ENCODE measurements at places on chromosomes 5 and 9.

DNA sequence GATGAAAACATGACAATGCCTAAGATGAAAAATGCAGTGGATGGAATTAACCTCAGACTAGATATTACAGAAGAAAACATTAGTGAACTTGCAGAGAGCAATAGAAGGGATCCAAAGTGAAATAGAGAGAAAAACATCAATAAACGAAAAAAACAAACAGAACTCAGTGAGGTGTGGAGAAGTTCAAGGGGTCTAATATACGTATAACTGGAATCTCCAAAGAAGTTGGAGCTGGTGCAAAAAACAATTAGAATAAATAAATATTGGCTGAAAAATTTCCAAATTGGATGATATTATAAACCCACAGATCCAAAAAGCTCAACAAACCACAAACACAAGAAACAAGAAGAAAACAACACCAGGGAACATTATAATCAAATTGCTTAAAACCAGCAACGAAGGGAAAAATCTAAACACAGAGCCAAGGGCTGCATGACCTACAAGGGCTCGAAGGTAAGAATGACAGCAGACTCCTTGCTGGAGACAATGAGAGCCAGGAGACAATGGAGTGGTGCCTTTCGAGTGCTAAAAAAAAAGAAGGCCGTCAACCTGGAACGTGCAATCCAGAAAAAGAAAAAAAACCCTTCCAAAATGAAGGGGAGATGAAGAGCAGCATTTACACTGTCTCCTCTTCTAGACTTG is 11.8 kb downstream of the FAM163B start:
- no peak for DNase-seq

DNA sequence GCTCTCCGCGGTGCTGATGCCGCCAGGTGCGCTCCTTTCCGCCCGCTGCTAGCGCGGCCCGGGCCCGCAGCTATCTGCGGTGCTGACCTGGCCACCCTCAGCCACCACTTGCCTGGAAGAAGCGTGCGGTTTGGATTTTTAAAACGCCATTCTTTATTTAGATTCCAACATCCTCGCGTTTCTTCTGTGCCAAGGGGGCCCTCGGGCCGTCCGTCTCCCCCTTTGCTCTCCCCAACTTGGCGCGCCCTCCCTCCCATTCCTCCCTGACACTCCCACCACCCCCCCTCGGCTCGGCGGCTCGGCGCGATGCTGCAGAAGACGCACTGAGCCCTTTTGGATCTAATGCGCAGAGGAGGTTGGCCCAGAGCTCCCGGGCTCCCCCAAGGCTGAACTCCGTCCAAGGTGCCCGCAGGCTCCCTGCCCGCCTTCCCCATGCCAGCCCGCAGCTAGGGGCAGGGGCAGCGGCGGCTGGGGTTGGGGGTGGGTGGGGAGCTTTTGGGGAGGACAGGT is at the start of gene BARHL1:
BARHL1 (plus strand) TSS at position 331 of the 510 bp plus-strand sequence. CDS start 192 bp downstream, outside the sequence.
- no peak for DNase-seq

- no peak for DNase-seq
These were observed 395.4 kb downstream of the CSNK1G3 start for GRCh38 chr5:123907349-123907748.

DNA sequence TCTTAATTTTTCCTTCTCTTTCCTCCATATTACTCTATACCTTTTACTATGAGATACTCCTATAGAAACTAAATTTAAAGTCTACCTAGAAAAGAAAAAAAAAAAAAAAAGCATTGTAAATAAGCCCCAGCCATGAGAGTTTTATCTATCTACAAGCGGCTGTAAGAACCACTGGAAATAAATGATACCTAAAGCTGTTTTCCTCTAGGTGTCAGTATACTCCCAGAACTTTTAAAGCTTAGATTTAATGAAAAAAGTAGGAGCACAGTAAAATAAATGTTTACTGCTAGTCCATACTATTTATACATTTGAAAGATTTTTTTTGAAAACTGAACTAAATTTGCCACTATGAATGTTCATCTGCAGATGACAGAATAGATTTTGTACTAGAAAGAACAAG is 26.2 kb downstream of the TYRP1 start:
- no peak for DNase-seq

DNA sequence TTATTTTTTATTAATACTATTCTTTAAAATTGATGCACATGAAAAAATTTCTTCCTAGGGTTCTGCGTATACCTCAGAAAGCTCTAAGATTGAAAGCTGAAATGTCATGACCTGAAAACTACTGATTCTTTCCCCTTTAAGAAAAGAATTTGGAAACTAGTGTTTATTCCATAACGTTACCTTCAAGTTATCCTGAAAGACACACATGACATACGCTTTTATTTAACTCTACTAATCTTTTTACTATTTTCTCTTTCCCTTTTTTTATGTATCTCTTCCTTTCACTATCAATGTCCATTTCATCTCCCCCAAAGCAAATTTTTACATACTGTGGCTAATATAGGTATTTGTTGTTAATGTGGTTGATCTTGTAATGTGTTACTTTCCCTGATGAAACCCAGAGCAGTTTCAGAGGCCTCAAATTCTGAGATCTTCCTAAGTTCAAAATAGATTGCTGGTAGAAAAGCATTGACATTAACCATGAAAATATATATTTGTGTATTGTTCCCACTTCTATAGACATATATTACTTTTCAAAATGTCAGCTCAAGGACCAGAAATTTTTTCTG is 7.4 kb downstream of the NIPBL start:
- no peak for DNase-seq

- DNase-seq: no peak
These were observed 78.3 kb downstream of the CEP120 start for GRCh38 chr5:123344816-123345426.

GRCh38 chr9:886886-887285 is 45.4 kb downstream of the DMRT1 start:
- DNase-seq: no peak

GRCh38 chr9:130837002-130837511 is 2.0 kb downstream of the ABL1 start:
- DNase-seq: no peak
